T-helper 17 cell (primary cell): ENCODE measurements at places on chromosomes 4 and X.

- DNase-seq, result no peak
Observed at GRCh38 chrX:8306291-8306925, 135.3 kb upstream of the VCX2 start.

GRCh38 chr4:101762534-101762933, 28.0 kb upstream of the BANK1 start:
- no peak for DNase-seq

DNA sequence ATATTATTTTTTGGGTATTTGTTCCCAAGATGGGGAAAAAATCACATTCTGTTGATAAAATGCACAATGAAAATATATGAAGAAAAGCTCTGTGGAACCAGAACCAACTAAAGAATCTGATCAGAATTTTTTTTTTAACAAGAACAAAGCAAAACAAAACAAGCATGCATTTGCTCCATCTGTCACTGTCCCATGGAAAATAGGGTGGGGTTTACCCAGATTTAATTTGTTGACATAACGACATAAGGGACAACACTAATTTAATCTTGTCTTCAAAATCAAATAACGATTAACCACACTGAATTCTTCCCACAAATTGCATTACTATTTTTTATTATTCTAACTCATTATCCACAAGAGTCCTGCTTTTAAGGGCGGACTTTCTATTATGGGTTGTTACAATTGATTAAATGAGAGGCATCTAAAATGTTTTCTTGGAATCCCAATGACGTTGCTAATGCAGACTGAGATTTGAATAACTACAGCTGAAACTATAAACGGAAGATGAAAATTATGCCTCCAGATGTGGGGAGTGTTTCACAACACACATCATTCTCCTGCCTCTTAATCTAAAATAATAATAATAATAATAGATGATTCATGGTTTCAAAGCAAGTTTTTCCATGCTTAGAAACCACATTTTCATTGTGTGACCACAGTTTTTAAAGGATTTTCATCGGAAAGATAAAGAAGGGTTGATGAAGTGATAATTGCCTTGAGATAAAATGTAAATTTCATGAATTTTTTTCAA, 307.0 kb upstream of the CPEB2 start:
- DNase-seq, result no peak

DNA sequence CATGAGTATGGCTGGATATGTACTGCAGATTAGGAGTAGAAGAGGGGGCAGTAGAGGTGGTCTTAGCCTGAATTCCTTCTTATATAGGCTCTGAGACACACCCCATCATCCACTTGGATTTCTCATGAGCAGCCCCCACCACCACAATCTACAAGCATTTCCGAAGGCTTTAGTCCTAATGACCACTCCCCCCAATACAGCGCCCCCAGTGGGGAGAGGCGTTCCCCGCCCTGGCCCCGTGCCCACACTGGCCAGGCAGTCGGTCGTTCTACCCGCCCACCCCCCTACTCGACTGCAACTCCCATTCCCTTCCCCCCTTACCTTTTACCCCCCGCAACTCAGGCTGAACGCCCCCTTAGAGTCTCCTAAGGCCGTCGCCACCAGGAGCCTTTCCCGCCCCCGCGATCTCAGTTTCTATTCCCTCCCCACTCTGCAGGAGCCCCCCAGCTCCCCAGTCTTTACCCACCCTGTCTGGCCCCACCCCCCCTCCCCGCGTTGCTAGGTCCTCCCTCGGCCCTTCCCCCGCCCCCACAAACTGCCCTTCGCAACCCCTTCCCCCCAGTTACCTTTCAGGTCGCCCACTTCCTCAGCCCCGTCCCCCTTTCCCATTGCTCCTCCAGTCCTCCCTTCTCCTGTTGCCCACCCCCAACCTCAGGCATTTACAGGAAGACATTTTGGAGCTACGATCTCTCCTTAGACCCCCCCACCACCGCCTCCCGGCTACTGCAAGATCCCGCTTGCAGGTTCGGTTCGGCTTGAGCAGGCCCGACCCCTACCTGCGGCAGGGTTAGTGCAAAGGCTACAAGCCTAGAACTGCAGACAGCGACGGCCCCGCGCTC, 468 bp downstream of the ZMYM3 start:
- DNase-seq, result peak; percentile 14

- DNase-seq, result no peak
Observed at GRCh38 chr4:77047037-77047436, 28.8 kb downstream of the CCNI start.

- DNase-seq, result no peak
Observed at GRCh38 chr4:111494471-111494870, 650.8 kb upstream of the FAM241A start.

DNA sequence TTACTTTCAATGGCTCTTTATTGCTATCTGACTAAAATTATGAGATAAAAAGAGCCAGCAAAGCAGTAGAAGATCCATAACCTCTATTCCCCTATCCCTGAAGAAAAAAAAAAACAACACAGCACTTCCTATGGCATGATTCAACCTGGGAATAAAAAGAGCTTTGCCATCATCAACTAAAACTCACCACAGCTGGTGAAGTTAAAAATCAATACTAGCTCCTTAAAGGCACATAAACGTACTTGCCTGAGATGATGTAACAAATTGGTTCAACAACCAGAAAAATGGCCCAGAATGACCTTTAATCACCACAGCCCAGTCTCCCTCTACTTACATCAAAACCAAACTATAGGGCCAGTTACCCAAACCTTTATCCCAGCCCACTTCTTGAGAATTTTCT, 153.8 kb downstream of the MAML3 start:
- DNase-seq, result no peak

DNA sequence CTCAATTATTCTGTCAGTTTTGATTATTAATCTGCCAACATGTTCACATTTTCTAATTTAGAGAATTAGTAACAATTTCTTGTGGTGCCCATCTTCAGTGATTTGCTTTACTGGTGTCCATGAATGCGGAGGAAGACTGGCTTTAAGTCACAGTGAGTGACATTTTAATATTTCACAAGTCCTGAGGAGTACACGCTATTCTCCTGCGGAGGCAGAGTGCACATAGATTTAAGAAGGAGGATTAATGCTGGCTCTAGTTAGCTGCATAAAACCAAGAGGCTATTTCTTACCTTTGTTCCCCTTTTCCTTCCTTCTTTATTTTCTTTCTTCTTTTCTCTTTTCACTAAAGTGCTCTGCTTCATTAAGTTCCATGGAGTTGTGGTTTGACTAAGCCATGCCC, 495.2 kb upstream of the IGFBP7 start:
- no peak for DNase-seq

DNA sequence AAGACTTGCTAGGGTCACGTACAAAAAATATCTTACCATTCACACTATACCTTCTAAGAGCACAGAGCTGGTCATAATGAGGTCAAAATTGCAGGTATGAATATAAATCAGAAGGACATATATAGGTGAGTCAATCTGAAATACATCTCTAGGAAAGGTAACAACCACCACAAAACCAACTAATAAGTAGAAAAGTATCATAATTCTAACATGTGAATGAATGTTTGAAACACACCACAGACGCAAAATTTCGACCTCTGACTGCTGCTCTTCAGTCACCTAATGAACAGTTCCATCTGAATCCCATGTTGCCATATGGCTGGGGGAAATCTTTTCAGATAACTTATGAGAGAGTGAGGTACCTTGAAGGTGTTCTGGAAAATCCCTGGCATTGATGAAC, 22.1 kb downstream of the STAP1 start:
- no peak for DNase-seq
